CD4-positive, alpha-beta T cell treated with Interleukin-1 beta for 1 hour (primary cell): ENCODE measurements at places on chromosomes 11 and 22.
A peak's percentile ranks its signal among the peaks of the same experiment; 100 is the strongest.

- DNase-seq = peak; percentile 52
Observed at GRCh38 chr11:134261626-134262488, 8.5 kb downstream of the ACAD8 start.

GRCh38 chr22:39638958-39639357, 68.4 kb downstream of the CACNA1I start:
- no peak for DNase-seq

DNA sequence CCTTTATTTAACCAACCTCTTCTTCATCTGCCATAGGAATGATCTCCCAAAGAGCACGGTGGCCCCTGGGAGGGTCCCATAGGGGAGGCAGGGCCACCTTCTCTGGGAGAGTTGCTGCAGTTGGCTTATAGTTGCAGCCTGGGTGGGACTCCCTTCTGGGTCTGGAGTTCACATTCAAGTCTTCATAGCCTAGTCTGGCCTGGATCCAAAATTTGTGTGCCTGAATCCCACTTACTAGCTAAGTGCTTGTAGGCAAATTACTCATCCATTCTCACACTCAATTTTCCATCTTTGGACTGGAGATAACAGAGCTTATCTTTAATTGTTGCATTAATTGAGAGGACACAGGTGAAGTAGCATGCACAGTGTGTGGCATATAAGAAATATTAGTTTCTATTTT, 163.6 kb downstream of the GRIK4 start:
- no peak for DNase-seq

GRCh38 chr11:16772141-16772512, 33.7 kb downstream of the C11orf58 start:
- no peak for DNase-seq

DNA sequence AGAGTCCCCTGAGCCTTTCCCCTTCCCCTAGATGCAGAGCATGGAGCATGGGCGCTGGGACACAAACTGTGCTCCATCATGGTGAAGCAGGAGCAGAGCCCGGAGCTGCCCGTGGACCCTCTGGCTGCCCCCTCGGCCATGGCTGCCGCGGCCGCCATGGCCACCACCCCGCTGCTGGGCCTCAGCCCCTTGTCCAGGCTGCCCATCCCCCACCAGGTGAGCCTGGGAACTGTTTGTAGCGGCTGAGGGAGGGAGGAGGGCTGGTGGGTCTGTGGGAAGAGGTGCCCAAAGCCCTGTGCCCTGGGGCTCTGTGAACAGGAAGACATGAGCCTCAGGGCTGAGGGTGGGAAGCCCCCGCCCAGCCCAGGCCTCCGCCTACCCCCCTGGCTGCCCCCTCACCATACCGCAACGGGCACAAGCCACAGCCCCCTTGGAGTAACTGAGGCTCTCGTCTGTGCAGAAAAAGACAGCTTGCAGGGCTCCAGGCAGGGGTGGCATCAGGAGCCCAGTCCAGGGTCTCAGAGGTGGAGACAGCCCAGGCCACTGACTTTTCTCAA, 30.4 kb downstream of the CREB3L1 start:
- no peak for DNase-seq

- no peak for DNase-seq
Observed at GRCh38 chr11:126917531-126918204, 82.9 kb downstream of the KIRREL3 start.

DNA sequence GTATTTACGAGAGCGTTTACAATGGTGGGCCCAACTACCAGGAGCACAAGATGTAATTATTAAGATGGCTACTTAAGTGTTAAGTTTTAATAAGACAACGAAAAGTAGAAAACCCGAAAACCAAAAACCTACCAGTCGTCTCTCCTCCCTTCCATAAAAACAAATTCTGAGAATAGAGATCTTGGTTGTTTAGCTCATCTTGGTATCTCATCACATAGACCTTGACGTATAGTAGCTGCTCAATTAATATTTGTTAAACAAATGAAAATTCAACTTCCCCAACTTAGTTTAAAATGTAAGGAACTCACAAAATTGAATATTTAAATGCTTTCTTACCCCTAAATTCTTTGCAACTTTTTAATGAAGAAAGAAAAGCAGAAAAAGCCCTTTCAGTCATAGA, 669 bp downstream of the KDM4D start:
- no peak for DNase-seq

DNA sequence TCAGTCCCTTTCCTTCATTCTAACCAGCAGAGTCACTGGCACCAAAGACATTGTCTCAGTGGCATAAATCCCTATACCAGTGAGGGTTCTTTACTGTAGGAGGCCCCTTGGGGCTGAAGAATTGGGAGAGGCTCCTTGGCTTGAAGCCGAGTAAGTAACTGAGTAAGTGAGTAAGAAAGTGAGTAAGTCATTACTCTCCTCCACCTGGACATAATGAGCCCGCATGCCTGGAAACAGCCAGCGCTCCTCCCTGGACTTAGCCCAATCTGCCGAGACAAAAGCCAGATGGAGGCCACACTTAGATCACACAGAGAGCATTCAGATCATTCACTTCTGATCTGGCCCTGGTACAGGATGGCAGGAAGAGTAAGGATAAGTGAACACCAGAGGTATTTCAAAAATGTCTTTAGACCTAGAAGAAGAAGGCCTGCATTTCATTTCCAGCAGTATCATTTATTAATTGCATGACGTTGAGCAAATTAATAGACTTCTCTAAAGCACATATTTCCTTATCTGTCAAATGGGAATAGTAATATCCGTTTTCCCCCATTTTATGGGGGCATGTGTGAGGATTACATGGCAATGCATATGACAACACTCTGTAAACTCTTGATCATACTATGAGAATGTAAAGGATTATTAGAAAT, 8.2 kb upstream of the MICAL3 start:
- DNase-seq = no peak

- no peak for DNase-seq
Observed at GRCh38 chr11:93512949-93513667, 30.1 kb downstream of the SMCO4 start.
